ENCODE measurements at places on chromosomes 6 and 20.

DNA sequence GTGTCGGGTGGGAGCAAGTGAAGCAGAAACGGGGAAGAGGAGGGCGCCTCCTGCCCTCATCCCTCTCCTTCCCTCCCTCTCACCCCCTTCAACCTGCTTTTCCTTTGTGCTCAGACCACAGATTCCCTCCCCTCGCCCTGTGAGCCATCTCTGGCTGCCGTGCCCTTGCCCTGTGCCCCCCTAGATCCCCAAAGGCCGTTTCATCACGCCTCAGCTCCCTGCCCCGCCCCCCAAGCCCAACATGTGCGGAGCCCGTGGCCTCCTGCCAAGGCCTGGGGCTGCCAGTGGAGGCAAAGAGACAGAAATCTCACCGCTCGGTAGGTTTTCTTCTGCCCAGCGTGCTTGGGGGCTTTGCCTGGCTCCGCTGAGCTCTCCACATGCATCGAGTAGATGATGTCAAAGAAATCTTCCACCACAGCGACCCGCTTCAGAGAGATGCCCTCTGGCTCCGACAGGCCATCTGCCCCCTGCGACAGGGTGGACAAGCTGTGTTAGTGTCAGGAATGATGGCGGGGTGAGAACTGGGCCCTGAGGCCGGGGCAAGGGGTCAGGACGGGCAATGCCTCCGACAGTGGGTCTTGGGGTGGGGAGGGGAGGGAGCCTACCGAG is 57.6 kb downstream of the NOL4L start:
- DNase-seq: no peak

GRCh38 chr6:3719462-3720308 is 31.8 kb downstream of the PXDC1 start:
- no peak for DNase-seq

GRCh38 chr20:26214991-26215390 is 518.3 kb upstream of the ZNF337 start:
- DNase-seq: peak; percentile 38

GRCh38 chr6:7249946-7250643 is 62.9 kb downstream of the SSR1 start:
- peak; percentile 64 for DNase-seq

GRCh38 chr6:103617642-103618041 is 1242.1 kb downstream of the HACE1 start:
- DNase-seq: no peak

- no peak for DNase-seq
These were observed 124.8 kb downstream of the INSM1 start for GRCh38 chr20:20492521-20493332.
